CD8-positive, alpha-beta memory T cell (primary cell): ENCODE measurements at places on chromosomes 11 and 22. TPM values are rescaled to one million over a fixed set of nuclear protein-coding genes. Genes with fewer than 3 reads are reported as not detected.

- no peak for DNase-seq
Measured at GRCh38 chr11:113124006-113124405, 162.8 kb downstream of the NCAM1 start.

GRCh38 chr11:7376386-7376785, 108.9 kb upstream of the OLFML1 start:
- no peak for DNase-seq

GRCh38 chr11:108494182-108494581, 4.0 kb downstream of the POGLUT3 start:
- no peak for DNase-seq

DNA sequence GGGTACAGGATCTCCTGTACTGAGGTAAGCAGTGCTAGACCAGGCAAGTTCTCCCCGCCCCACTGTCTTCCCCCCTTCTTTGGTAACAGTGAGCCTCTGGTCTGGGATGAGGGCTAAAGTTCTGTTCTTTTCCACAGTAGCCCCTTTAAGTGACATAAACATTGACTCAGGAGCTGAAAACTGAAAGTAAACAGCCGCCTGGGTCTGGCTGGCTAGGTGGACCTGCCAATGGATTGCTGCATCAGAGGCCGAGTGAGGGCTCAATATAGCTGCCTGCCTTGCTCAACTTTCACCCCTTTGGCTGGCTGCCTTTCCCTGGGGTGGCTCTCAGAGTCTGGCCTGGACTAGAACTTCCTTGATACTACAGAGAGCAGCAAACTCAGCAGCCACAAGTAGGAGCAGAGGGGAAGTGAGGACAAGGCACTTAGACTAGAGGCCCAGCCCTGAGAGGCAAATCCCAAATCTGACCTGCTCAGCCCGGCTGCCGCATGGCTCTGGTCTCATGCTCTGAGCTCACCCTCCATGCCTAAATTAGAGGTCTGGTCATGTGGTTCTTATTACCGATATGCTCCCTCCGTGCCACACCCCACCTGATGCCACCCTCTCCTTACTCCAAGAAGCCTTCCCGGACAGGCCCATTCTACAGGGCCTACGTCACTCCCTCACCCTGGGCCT, 9.6 kb upstream of the UCP3 start:
- DNase-seq, result no peak

GRCh38 chr11:45245218-45246045, 40.7 kb downstream of the SYT13 start:
- no peak for DNase-seq

PHLDA2 gene
- total RNA-seq, result 2.9 TPM

AGBL2 gene
- 2.9 TPM for total RNA-seq

- DNase-seq, result peak; percentile 32
Measured at GRCh38 chr11:32420937-32421901, 14.1 kb downstream of the WT1 start.

- no peak for DNase-seq
Measured at GRCh38 chr11:103862094-103862801, 174.2 kb upstream of the DDI1 start.
